ENCODE measurements at places on chromosomes 3 and 15.

DNA sequence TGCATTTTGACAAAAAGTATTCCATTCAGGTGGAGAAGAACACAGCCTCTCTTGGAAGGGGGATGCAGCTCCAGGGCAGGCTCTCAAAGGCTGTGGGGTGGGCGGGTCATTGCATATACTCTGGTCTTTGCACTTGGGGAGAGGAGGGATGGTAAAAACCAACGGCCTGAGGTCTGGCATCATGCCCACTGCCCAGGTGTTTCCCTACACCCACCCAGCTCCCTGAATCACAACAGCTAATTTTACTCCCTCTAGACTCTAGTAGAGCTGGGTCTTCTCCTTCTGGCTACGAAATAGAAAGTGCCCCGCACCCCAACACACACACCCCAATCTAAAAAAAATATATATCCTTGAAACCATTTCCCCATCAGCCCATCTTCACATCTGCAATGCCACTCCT is 1.0 kb downstream of the MYLK start:
- no peak for DNase-seq

GRCh38 chr15:26882112-26882511 is 15.2 kb downstream of the GABRA5 start:
- no peak for DNase-seq

GRCh38 chr3:101813817-101814440 is 34.9 kb downstream of the NXPE3 start:
- no peak for DNase-seq

- no peak for DNase-seq
Observed at GRCh38 chr3:13866041-13866965, 13.6 kb downstream of the WNT7A start.

GRCh38 chr15:37933666-37934065 is 774 bp upstream of the TMCO5A start:
- no peak for DNase-seq

DNA sequence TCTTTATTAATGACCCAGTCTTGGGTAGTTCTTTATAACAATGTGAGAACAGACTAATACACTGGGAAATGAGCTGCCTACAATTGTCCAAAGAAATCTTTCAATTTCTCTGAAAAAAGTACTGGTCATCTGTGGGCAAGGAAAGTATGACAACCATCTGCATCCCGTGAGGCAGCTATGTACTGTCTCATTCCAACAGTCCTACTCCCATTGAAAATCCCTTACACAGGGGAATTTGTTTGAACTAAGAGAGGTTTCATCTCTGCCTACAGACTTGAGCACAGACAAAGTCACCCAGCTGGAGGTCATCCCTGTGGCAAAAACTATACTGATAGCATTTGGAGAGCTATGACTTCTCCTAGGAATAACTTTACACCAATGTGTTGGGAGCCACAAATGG is 27.1 kb downstream of the SHC4 start:
- no peak for DNase-seq

DNA sequence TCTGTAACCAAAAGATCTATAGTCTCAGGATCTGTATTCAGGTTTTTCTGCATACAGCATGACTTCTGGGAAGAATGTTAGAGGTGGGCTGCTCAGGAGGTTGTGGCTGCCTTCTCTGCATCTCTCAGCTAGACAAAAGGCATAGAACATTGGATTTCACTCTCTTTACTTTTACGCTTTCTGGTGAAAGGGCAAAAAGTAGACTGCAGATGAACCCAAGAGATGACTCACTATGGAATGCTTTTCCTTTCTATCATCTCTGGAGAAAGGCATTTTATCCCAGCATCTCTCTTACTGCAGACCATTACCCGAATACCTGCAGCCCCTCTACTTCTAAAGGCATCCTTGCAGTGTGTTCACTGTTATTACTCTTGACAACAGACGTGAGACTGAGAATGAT is 222.2 kb downstream of the WNT5A start:
- no peak for DNase-seq

DNA sequence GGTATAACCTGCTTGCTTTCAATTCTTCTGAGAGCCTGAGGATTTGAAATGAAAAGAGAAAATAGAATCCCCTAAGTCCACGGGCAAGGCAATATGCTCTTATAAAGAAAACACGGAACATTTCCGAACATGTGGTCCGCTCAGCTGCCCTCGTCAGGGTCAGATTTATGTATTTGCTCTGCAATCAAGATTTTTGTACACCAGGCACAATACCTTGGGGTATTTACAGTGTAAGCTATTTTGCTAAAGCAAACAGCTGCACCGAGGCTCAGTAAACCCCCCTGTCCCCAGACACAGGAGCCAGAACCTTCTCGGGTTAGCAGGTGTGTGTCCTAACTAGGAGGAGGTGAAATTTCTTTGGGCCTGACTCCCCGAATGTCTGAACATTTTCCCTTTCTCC is 155.8 kb upstream of the LRIG1 start:
- DNase-seq = no peak
